ENCODE measurements at places on chromosomes 13 and 19.

GRCh38 chr19:17164639-17165038, 50.5 kb upstream of the USE1 start:
- DNase-seq, result no peak

- no peak for DNase-seq
Observed at GRCh38 chr19:18290302-18291018, 9.0 kb upstream of the JUND start.

GRCh38 chr13:44508562-44509077, 67.5 kb downstream of the TSC22D1 start:
- DNase-seq, result no peak

- DNase-seq, result no peak
Observed at GRCh38 chr13:19185086-19185864, 3.7 kb upstream of the TUBA3C start.

DNA sequence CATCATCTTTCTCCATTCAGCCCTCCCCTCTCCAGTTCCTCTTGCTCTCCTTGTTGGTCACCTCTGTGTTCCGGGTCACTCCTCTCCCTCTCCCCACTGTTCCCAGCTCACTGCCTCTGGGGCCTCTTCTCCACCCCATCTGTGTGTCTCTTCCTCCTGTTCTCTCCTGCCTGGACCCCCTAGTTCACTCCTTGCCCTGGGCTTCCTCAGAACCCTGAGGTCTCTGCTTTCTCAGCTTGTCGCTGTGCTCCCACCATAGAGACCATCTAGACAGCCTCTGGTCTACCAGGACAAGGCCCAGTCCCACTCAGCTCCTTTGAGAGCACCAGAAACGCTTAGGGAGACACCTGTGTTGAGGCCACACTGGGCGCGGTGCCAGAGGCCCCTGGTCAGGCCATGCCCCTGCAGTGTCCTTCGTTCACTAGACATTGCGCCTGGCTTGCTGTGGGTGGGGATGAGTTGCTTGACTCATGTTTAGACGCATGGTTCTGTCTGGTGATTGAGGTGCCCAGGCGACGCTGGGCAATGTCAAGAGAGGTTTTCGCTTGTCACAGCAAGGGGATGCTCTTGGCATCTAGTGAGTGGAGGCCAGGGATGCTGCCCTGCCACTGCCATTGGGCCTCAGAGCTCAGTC, 4.8 kb downstream of the LENG9 start:
- DNase-seq, result no peak

GRCh38 chr13:98905199-98905598, 72.7 kb downstream of the DOCK9 start:
- DNase-seq, result no peak

- DNase-seq, result no peak
Observed at GRCh38 chr13:78595495-78596398, 7.6 kb downstream of the POU4F1 start.

DNA sequence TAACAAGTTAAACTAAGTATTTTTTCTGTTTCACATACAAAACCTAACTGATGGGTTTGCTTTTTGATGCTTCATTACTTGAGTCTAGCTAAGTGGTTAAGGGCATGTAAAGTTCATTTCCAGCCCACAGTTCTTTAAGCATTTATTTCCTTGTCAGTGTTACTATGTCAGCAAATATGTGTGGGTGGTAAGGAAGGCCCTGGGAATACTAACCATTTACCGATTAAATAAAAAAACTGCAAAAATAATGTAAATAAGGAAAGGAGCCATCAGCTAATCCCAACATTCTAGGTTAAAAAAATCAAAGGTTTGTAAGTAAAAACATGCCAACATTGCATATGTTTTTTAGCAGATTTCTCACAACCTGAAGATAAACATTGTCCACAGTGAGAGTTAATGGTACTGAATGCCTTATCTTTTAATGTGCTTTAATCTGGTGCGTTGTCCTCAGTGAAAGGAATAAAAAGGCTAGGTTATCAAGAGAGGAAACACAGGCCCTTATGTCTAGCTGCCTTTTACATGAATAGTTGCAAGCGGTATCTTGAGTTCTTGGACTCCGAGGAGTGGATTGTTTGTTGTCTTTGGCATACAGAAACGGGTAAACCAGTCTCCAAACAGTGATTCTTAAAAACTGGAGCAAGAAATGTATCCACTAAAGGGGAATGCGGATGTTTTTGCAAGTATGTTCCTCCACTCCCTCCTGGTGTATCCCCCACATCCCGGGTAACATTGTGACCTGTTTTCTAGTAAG, 949.6 kb upstream of the SLC10A2 start:
- no peak for DNase-seq

GRCh38 chr13:30629527-30629926, 11.8 kb downstream of the USPL1 start:
- no peak for DNase-seq

DNA sequence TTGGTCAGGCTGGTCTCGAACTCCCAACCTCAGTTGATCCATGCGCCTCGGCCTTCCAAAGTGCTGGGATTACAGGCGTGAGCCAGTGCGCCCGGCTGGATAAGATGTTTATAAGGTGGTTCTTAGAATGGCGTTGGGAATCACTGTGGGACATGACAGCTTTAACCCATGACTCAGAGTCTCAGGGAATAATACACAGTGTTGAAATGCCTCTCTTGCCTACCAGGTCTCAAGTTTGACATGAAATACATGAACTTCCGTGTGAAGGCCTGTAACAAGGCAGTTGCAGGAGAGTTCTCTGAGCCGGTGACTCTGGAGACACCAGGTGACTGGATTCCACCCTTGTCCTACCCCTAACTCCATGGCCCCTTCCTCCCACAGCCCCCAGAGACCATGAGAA, 12.6 kb downstream of the FSD1 start:
- no peak for DNase-seq

- no peak for DNase-seq
Observed at GRCh38 chr13:99046851-99047250, 69.0 kb upstream of the DOCK9 start.

- no peak for DNase-seq
Observed at GRCh38 chr13:44874886-44875630, 114.2 kb downstream of the NUFIP1 start.

GRCh38 chr13:30738526-30739236, 3.3 kb downstream of the ALOX5AP start:
- no peak for DNase-seq

GRCh38 chr19:16233836-16234551, 36.3 kb downstream of the AP1M1 start:
- no peak for DNase-seq

DNA sequence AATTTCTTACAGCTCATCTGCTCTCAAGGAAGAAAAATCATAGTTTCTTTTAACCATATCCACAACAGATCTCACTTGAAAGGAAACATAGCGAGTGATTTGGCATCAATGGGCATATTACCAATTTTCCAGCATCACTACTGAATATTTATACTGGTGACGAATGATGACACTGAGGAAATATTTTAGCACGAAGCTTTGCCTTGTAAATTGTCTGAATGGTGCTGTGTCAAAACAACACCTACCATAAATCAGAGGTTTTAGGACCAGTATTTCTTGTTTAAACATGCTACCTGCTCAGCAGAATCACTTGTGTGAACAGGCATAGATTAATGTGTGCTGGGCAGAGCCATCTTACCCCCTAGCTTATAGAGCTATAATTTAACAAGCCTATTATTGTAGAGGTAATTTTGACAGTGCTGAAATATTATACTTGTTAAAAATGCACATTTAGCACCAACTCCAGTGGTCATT, 146.8 kb downstream of the ABCC4 start:
- no peak for DNase-seq

DNA sequence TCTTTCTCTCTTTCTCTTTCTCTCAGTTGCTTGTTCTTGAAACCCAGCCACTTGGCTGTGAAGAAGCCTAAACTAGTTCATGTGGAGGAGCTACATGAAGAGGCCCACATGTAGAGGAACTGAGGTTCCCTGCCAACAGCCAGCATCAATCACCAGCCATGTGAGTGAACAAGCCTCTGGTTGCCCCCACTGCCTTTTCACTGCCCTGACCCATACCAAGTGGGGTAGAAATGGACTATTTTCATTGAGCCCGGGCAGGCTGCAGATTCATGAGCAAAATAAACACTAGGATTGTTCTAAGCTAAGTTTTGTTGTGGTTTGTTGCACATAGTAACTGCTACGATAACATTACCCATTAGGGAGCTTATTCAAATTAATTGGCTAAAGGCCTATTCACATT, 78.7 kb upstream of the FAM216B start:
- DNase-seq, result no peak

GRCh38 chr19:29663861-29664752, 1.2 kb upstream of the PLEKHF1 start:
- no peak for DNase-seq

DNA sequence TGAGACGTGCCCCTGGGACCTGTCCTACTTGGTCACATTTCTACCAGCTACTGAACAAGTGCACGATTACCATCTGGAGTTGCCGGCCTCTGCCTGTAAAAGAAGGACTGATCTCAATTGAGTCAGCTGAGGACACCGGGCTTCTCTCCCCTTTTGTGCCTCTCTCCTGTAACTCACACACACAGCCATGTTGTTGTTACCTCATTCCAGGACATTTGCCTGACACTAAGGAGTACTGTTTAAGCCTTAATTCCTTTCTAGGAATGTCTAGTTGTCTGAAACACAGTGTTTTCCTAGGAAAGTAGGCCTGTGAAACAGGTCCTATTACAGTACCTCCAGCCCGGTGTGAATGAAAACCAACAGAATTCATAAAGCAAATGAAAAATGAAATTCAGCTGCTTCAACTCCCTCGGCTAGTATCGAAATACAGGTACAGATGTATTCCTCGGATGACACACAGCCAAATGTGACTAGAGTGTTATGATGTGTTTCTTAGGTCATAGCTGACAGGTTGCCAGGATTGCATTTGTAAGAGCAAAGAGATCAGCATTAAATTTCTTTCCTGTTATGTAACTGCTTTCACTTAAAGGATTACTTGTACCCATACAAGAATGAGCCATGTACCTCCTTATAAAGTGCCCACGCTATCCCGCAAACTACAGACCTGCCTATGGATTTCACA, 152.0 kb upstream of the IRS2 start:
- no peak for DNase-seq

DNA sequence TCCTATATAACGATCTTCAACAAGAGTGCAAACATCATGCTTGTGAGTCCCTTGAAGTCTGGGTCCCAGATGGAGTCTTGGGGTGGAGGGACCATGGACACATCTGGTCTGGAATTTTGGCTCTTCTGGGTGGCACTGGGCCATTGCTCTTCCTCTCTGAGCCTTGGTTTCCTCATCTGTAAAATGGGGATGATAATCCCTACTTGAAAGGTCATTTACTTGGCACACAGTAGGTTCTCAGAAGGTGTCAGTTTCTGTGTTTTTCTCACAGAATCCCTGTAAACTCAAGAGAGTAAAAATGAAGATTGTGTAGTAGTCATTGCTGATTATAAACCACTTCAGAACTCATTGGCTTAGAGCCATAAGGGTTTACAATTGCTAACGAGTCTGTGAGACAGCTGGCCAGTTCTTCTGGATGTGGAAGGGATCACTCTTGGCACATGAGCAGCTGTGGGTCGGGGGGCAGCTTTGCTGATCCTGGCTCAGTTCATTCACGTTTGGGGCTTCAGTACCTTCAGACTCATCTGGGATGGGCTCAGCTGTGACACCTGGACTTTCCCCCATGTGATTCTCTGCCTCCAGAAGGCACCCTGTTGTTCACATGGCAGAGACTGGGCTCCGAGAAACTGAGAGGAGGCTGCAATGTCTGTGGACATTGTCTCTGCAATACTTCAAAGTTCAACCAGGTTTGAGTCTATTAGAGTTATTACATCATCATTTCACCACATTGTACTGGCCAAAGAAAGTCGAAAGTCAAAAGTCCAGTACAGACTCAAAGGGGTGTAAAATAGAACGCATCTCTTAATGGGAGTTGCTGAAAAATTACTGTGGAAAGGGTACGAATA, 7.8 kb downstream of the CYP4F12 start:
- no peak for DNase-seq

GRCh38 chr19:41700381-41701195, 7.8 kb upstream of the CEACAM5 start:
- DNase-seq, result no peak

DNA sequence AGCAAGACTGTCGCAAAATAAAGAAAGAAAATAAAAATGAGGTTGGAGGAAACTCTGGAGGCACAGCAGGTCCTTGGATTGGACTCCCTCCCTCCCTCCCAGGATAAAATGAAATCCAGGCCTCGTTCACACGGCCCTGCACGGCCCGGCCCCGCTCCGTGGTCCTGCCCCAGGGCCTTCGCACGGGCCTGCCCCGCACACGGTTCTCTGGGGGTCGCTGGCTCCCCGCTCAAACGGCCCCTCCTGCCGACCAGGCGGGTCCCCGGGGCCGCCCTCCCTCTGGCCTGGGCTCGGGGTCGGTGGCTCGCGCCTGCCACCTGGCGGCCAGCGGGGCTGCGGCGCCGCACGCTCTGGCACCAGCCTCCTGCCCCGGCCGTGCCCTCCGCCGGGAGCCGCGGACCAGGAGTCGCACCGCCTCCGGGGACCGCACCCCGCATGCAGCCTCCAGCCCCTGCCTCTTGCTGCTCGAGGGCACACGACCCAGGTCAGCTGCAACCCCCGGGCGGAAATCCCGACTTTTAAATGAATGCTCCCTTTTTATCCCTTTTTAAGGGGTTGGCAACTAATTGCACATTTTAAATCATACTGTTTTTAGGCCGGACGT, 1.5 kb upstream of the WDR18 start:
- peak; percentile 90 for DNase-seq

GRCh38 chr19:50943074-50943828, 9.6 kb downstream of the KLK5 start:
- no peak for DNase-seq

DNA sequence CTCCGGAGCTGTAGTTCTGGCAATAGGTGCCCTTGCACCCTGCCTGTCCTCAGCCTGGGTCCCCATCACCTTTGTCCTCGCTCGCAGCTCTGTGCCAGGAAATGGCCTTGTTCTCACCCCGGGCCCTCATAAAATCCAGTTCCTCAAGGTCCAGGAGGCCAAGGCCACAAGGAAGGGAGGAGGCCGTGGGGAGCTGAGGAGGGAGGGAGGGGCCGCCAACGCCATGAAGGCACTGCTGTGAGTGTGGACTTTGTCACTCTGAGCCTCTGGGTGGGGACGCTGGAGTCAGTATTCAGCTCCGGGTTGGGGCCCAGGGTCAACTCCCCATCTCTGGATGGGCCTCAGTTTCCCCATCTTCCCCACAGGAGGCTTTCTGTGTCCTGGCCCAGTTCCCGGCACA, 9.2 kb upstream of the GNA11 start:
- no peak for DNase-seq

DNA sequence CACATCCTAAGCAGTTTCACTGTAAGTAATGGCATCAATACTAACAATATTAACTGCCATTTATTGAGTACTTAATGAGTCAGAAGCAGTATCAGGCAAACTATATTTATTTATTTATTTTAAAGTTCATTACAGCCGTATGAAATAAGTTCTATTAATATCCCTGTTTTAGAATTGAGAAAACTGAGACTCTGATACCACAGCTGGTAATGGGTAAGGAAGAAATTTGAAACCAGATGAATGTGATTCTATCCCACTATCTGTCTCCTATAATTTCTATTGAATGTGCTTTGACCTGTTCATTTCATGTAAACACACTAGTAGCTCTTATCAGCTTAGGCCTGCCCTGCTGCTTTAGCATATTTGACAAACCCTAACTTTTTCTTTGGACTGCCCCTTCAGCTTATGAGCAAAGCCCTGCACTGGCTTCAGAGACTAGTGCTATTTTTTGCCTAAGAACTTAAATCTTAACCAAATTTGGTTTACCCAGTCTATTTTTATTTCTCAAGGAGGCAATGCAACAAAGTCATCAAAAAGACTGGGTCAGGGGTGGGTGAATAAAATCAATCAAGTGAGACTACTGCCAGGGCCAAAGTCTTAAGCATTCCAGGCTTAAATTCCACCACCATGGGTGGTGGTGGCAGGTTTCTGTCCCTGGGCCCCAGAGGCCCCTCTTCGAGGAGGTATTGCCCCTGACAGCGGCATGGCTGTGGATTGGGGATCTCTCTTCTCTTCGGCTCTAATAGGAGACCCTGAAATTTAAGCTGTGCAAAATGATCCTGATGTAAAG, 143.4 kb downstream of the DLEU7 start:
- DNase-seq, result no peak

All from liver (tissue), 10 donors.